ENCODE measurements at places on chromosomes 16 and 17. TPM values are rescaled to one million over a fixed set of nuclear protein-coding genes. Genes with fewer than 3 reads are reported as not detected.

GRCh38 chr17:73069164-73069770, 23.2 kb downstream of the SLC39A11 start:
- H3K4me1 ChIP-seq = peaks cover 41% of the 10 kb centered on the region
- DNase-seq = no peak
- no peak overlapping the region for H3K27ac ChIP-seq
- no peak overlapping the region for H3K4me3 ChIP-seq
- no peaks in the 10 kb centered on the region for H3K27me3 ChIP-seq
- H3K36me3 ChIP-seq = peaks cover 14% of the 10 kb centered on the region

DNA sequence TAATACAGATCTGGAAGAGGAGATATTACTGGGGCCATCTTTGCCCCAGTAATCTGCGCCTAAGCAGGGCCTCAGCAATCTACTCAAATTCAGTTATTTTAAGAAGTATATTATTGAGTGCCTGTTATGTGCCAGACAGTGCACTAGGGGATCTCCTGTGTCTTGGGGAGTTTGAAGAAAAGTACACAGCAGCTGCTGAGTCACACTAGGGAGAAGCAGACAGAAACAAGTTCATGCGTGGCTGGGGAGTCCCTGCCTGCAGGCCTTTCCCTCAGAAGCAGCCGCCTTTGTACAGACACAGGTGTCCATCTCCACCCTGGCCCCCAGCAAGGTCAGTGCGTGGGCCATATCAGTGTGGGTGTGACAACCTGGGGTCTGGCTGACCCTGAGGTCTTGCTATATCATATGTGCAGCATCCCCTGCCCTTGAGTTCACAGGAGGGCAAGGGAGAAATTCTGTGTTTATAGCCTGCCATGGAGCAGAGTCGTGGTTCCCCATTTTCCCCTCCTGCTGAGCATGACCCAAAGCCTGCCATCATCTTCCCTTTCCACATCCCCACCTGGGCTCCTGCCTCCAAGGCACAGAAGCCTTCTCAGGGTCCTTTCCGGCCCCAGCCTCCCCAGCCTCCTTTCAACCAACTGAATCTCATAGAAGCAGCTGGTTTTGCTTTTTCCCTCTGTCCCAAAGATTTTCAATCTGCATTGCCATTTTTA, 229.9 kb upstream of the SDK2 start:
- no peak overlapping the region for H3K27ac ChIP-seq
- H3K4me1 ChIP-seq = no peaks in the 10 kb centered on the region
- H3K4me3 ChIP-seq = no peak overlapping the region
- H3K27me3 ChIP-seq = peaks cover 37% of the 10 kb centered on the region
- H3K36me3 ChIP-seq = no peaks in the 10 kb centered on the region

DNA sequence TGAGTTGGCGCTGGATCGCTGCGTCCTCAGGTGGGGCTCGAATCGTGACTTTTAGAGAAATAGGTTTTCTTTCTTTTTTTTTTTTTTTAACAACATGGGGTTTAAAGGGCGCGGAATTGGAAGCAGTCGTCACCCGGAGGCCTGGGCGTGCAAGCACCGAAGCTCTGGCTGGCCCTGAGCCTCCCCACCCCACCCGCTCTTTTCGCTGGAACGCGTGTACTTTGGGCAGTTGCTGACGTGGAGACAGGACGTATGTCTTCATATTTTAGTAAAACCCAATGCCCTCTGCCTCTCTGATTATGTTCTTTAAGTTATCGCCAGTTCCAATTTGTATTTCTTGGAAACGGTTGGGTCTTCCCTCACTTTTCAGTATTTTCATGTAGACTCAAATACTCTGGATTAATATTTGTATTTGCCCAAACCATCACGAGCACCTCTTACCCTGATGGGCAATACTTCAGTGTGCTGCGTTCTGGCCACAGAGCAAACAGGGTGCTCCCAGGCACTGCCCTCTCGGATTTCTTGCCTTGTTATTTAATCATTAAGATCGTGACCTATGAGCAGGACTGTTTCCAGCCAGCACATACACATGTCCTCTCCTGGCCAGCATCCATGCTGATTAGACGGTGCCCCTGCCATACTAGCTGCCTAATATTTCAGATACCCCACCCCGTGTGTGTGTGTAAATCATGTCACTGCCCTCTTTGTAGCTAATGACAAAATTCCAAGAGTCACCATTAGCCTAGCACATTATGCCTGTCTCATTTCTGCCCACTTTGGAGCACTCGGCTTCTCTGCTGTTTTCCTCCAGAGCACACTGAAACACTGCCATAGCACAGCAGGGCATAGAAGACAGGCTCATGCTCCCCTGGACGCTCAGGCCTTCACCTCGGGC, 805 bp upstream of the C16orf95 start:
- no peak for DNase-seq
- H3K27ac ChIP-seq = peak overlapping the region; percentile 98
- peaks cover 11% of the 10 kb centered on the region for H3K4me1 ChIP-seq
- no peaks in the 10 kb centered on the region for H3K27me3 ChIP-seq

- no peak overlapping the region for H3K4me3 ChIP-seq
- H3K36me3 ChIP-seq = no peaks in the 10 kb centered on the region
- peaks cover 3% of the 10 kb centered on the region for H3K4me1 ChIP-seq
- no peak overlapping the region for H3K27ac ChIP-seq
Observed at GRCh38 chr16:21565861-21566669, 33.3 kb upstream of the METTL9 start.

GRCh38 chr17:29588562-29589411, 661 bp downstream of the GIT1 start:
- no peaks in the 10 kb centered on the region for H3K36me3 ChIP-seq
- H3K27ac ChIP-seq = peak overlapping the region; percentile 86
- H3K27me3 ChIP-seq = no peaks in the 10 kb centered on the region
- H3K4me1 ChIP-seq = peaks cover 51% of the 10 kb centered on the region

GRCh38 chr16:55572439-55572838, 6.0 kb downstream of the CAPNS2 start:
- H3K4me1 ChIP-seq = peaks cover 26% of the 10 kb centered on the region
- peaks cover 6% of the 10 kb centered on the region for H3K36me3 ChIP-seq
- H3K27me3 ChIP-seq = no peaks in the 10 kb centered on the region
- DNase-seq = no peak

DNA sequence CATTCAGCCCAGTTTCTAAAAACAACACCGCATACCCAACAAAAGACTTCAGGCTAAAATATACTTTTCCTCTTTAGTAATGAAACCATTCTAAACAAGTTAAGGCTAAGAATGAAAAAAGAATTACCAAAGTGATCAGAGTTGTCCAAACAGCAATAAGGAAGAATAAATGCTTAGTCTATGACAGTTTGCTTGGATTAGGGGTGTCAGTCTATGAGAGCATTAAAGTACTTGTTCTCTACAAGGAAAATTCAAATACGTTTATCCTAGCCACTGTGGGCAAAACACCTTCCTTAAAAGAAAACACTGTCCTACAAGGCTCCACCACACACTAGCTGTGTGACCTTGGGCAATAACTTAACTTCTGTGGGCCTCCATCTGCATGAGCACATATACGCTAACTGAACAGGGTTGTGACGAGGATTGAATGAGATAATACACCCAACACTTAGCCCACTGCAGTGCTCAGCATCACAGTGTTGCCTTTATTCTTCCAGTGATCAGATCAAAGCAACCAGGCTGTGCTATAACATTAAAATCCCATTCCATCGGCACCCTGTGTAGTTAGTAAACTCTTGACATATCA, 53.6 kb downstream of the TEX2 start:
- peaks cover 31% of the 10 kb centered on the region for H3K4me1 ChIP-seq
- DNase-seq = no peak
- H3K27me3 ChIP-seq = peaks cover 4% of the 10 kb centered on the region
- no peak overlapping the region for H3K27ac ChIP-seq

- H3K27ac ChIP-seq = no peak overlapping the region
- H3K27me3 ChIP-seq = no peaks in the 10 kb centered on the region
- no peak overlapping the region for H3K4me3 ChIP-seq
- no peaks in the 10 kb centered on the region for H3K4me1 ChIP-seq
Observed at GRCh38 chr17:37261286-37261685, 114.5 kb upstream of the C17orf78 start.

GRCh38 chr17:55254375-55254774, 10.4 kb upstream of the HLF start:
- H3K36me3 ChIP-seq = no peaks in the 10 kb centered on the region
- peaks cover 59% of the 10 kb centered on the region for H3K27me3 ChIP-seq
- peaks cover 3% of the 10 kb centered on the region for H3K4me1 ChIP-seq

The CA5A gene
- not detected for total RNA-seq

The ZCCHC14 gene
- total RNA-seq = 37.3 TPM

The KRTAP17-1 gene
- not detected for total RNA-seq

Measured in mesothelial cell of epicardium (in vitro differentiated cells).